Fibroblast of villous mesenchyme (primary cell): ENCODE measurements at places on chromosomes 1 and 21. TPM values are rescaled to one million over a fixed set of nuclear protein-coding genes. Genes with fewer than 3 reads are reported as not detected.

DNA sequence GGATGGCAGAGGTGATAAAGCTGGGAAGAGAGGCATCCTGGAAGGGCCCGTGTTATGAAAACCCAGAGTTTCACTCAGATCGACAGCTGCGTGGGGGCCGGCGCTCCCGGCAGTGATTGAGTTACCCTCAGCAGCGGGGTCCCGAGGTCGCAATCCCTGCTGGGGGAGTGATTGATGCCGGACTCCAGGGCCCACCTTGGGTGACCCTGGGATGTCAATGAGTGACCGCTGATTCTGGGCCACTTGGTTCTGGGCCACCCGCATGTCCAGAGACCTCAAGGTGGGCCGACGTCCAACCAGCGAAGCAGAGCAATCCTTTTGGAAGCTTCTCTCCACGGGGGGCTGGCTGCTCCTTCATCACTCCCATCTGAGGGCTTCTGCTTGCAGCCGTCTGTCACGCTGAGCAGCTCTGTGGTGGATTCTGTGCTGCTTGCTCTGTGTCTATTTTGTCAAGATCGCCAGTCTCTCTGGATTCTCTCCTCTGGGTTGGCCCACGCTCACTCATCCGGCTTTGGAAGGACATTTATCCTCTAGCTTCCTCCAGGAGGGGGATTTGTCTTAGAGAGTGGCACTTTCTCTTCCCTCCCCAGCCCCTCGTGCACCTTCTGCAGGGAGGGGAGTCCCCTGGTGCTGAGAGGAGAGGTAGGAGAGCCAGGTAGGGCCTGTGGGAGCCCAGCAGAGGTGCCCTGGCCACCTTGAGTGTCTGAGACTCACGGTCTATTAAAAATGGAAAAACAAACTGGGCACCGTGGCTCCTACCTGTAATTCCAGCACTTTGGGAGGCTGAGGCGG lies 110.9 kb upstream of the C1orf174 start:
- DNase-seq: no peak

Gene PLD5
- not detected in 2 replicates for total RNA-seq

DNA sequence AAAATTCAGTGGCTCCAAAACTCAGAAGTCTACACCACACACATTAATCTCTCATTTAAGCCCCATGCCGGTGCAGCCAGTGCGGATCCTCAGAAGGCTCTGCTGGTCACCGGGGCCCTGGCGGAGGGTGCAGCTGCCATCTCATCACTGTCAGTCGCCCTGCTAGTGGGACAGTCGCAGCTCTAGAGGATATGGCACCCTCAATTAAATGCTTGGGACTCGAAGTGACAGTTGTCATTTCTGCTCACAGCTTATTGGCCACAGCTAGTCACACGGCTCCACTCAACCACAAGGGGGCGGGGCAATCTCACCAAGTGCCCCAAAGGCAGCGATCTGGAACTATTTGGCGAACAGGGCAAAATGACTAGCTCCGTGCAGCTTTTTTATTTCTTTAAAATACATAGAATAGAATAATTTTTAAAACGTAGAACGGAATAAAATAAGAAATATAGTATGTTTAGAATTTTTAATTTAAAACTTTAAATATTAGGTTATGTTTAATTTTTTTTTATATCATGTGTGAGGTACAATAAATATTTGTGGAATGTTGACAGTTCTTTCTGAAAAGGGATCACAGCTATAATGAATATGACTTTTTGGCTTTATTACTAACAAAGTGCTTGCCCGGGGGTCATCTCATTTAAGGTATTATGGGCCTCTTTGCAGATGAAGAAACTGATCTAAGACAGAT lies 8.0 kb upstream of the MAN1C1 start:
- DNase-seq: peak; percentile 72

GRCh38 chr1:44327679-44328491 lies 27.2 kb downstream of the ERI3 start:
- peak; percentile 98 for DNase-seq

Gene WNT9A
- under 0.01 and 0.32 TPM in 2 replicates for total RNA-seq
